NB4 (cell line): ENCODE measurements at places on chromosomes 3 and 15.

- no peak for DNase-seq
Measured at GRCh38 chr3:194325424-194326153, 25.5 kb downstream of the CPN2 start.

GRCh38 chr15:78804391-78804792 lies 6.9 kb downstream of the ADAMTS7 start:
- DNase-seq = no peak

- DNase-seq = peak; percentile 54
Measured at GRCh38 chr3:143081844-143082778, 37.5 kb upstream of the CHST2 start.

DNA sequence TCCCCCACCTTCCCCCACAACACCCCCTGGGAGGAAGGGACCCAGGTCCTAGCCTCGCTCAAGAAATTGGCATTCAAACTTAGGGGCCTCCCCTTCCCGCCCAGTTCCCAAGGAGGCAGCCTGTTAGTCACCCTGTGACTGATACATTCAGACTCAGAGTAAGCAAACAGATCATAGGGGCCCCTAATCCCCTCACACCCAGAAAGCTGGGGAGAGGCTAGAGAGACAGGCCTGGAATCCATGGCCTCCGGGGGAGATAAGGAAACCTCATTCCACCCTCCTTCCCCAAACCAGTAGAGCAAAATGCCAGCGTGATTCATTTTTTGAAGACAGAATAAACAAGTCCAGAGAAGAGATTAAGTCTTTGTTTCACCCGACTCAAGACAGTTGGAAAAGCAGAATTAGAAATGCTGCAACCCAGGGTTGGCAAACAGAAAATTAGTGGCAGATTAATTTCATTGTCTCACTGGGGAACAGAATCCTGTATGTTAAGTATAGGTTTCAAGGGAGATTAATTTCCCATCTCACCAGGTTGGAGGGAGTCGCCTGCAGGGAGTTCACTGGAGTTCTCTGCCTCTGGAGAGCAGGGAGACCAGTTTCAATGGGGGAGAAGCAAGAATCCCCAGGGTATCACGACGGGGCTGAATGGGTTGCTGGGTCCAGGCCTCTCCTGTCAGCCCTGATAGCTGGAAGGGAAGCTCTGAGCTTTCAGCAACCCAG lies 268.3 kb downstream of the UACA start:
- DNase-seq = no peak

- DNase-seq = no peak
Measured at GRCh38 chr3:197380786-197381185, 82.4 kb upstream of the DLG1 start.

DNA sequence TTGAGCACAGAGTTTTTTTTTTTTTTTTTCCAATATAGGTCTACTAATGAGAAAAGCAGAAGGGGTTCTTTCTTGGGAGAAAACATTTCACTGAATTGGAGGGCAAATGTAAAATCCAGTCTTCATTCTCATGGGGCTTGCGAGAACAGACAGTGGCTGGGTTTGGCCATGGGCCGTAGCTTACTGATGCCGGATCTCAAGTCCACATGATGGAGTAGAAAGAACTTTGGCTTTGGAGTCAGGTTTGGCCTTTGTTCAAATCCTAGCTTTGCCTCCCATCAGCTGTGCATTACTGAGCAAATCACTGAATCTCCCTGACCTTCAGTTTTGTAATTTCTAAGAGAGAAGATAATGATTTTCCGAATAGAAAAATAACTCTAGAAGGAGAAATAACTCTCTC lies 59.7 kb downstream of the LMCD1 start:
- no peak for DNase-seq

DNA sequence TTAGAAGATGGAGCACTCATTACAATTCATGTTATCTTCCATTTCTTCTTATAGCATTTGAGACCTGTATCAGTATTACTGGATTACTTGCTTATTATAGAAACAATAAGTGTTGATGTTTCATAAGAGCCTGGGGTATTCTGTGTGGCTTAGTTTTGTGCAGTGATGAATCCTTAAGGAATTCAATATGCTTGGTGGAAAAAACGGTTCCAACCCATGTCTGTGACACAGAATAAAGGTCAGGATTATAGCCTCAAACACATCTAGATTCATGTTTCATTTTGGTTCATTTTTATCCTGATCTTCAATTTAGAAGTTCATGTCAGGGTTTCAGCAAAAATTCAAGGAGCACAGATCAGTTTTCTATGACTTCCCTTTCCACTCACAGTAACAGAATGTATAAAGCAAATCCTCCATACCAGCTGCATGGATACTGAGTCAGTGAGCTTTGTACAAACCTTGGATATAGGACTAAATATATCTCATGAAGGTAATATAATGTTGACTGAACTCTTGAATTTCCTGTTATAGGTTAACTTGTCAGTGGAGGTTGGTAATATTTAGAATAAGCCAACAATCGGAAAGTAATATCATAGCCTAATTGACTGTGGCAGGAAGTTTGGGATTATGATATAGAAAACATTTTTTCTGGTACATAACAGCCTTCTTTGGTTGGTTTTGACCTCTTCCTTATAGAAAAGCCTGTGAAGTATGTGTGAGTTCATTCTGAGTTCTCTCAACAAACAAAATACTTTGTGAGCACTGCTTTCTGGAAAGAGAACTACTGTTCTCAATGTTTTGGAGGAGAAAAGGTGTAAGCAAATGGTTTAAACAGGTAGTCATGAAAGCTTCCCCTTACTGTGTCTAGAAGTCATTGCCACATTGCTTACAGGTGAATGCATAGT lies 218.2 kb upstream of the TPM1 start:
- DNase-seq = no peak

GRCh38 chr15:92565351-92566125 lies 90.0 kb downstream of the FAM174B start:
- DNase-seq = no peak

GRCh38 chr15:61327019-61327631 lies 98.0 kb upstream of the RORA start:
- no peak for DNase-seq

DNA sequence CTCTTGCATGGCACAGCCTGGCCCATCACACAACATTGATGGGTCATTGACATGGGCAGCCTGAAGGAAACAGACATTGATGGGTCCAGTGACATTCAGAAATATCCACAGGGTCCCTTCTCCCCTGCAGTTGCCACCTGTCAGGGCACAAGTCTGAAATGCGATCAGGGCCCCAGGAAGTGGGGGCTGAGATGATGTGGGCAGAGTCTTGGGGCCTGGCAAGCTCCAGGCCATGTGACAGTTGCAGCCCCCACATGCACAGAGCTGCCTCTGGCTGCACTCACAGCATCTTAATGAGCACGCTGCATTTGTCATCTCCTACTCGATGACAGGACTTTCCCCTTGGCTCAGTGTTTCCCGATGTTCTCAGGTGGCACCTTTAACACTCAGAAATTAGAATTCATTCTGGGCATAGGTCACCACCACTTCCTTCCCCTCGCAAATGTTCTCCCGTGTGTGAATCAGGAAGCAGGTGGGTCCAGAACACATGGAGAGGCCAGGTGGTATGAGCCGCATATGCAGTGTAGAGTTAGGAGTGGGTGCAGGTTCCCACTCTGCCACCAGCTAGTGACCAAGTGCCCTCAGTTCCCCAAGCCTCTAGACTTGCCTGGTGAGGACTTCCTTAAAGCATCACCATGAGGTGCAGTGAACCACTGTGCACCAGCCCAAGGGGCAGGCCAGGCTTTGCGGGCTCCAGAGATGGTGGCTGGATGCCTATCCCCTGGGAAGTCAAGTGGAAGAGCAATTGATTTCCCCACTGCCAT lies 1.6 kb upstream of the TXNRD3 start:
- no peak for DNase-seq

DNA sequence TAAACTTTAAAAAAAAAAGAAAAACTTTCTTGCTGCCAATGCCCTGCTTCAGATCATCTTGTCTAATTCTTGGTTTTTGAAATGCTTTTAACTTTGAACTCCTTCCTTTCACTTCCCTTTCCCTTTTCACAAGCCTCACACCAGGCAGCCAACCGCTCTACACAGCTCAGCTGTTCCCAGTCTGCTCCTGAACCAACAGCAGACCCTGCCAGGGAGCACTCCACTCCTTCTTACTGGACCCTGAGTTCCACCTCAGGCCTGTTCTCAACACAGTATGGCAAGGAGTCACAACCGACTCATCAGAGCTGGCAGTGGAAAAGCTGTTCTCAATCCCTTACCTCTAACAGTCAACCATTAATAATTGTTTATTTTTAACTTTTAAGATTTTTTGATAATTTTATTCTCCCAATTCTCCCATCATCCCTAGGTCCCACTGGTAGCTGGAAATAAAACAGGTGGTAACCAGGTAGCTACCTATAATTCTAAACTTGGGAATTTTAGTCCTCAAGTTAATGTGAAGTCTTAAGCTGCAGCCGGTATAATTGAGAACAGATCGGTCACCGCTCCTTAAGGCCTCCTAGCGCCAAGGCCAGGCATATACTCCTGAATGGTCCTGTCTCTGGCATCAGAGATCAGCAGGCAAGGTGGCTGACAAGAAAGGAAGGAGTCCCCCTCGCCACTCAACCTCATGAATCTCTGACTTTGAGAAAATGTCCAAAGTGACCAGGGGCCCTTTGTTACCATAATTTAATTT lies 43.9 kb downstream of the BOC start:
- DNase-seq = peak; percentile 16

- no peak for DNase-seq
Measured at GRCh38 chr15:69292826-69293420, 5.8 kb upstream of the PAQR5 start.

- peak; percentile 52 for DNase-seq
Measured at GRCh38 chr15:101210466-101210865, 41.4 kb downstream of the CHSY1 start.

DNA sequence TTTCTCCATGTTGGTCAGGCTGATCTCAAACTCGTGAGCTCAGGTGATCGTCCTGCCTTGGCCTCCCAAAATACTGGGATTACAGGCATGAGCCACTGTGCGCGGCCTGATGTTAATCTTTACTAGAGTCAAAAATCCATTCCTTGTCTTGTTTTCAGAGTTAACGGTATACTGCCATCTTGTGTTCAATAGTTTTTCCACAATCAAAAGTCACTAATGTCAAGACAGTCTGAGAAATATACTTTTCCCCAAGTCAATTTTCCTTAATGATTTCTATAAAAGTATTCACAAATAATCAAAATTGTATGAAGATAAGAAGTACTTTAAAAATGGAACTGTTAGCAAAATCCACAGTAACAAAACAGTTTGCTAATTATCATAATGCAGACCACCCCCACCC lies 8.5 kb downstream of the CRBN start:
- DNase-seq = peak; percentile 35

- DNase-seq = no peak
Measured at GRCh38 chr3:197103766-197104165, 74.1 kb upstream of the MELTF start.

GRCh38 chr15:73233623-73234022 lies 135.1 kb downstream of the HCN4 start:
- no peak for DNase-seq

- no peak for DNase-seq
Measured at GRCh38 chr3:71721002-71721401, 4.2 kb downstream of the EIF4E3 start.

- DNase-seq = no peak
Measured at GRCh38 chr3:152058856-152059255, 185.4 kb downstream of the SUCNR1 start.

GRCh38 chr3:66620296-66620695 lies 119.5 kb upstream of the LRIG1 start:
- DNase-seq = no peak

DNA sequence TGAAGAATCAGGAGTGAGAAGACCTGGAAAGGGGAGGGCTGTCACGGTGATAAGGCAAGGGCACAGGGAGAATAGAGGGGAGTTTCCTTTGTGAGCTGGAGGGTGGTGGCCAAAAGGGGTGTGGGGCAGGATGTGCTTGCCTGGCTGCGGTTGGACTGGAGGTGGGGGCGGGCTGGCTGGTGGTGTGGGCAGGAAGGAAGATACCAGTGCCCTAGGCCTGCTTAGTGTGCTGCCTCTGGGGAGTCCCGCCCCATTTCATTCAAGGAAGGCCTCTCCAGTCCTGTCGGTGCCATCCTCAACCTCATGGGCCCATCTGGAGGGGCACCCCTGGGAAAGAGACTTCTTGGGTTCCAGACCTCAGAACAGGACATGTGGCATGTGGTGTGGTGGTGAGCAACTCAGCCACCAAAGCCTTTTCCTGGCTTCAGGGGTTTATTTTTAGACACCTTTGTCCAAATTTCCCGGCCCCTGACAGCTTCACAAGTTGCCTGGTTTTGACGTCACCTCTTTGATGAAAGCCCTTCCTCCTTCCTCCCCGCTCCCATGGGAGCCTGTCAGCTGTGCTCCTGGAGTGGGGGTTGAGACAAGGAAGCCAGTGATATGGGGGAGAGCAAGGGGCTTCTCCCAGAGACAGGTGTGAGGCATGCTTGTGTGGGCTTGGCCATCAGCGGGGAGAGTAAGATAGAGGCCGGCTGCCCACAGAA lies 15.6 kb downstream of the TEX264 start:
- DNase-seq = peak; percentile 97

GRCh38 chr3:197730200-197730599 lies 6.5 kb downstream of the RUBCN start:
- no peak for DNase-seq

DNA sequence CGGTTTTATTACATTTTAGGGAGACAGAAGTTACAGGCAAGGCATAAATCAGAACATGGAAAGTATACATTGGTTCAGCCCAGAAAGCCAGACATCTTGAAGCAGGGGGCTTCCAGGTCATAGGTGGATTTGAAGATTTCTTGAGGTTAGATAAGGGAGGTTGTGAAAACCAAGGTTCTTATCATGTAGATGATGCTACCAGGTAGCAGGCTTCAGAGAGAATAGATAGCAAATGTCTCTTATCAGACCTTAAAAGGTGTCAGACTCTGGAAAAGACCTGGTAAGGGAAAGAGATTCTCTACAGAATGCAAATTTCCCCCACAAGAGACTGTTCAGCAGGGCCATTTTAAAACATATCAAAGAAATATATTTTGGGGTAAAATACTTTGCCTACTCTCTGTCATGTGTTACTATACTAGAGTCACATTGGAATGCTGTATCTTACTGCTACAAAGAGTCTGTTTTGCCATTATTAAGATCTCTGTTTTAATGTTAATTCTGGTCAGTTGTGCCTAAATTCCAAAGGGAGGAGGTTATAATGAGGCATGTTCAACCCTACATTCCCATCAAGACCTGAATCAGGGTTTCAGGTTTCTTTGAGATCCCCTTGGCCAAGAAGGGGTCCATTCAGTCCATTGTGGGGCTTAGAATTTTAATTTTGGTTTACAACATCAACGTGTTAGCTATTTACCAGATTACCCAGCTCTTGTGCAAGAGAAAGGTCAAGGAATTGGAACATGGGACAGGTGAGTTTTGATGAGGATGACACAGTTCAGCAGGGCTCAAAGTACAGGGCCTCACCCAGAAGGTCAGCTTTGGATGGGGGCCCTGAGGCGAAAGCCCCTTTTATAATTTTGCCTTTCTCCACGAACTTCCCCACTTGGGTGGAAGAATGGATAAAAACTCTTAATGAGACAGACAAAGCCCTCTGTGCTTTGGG lies 36.0 kb upstream of the LYZL4 start:
- no peak for DNase-seq

GRCh38 chr3:171959532-171960089 lies 79.8 kb upstream of the FNDC3B start:
- DNase-seq = no peak

DNA sequence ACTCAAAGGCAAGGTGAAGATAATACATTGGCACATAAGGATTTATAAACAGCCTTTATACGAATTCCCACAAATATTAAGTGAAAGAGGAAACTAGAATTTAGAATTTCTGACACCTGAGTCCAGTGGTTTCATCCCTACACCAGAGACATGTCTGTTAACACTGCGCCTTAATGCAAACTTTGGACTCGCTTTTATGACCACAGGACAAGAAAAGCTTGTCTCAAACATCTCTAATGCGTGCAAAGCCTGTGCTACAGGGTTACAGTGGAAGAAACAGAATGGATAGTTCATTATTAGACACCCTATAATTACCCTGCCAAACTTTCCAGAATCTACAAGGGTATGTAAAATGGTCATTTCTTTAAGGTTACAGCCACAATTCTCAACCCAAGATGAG lies 802.9 kb downstream of the GRM7 start:
- no peak for DNase-seq
